ENCODE measurements at places on chromosomes 4 and X.

GRCh38 chrX:13473442-13474163 is 95.8 kb upstream of the EGFL6 start:
- no peak for DNase-seq

- no peak for DNase-seq
Measured at GRCh38 chrX:50577326-50577725, 106.7 kb upstream of the DGKK start.

GRCh38 chr4:33071535-33071934 is 2351.4 kb downstream of the PCDH7 start:
- no peak for DNase-seq

DNA sequence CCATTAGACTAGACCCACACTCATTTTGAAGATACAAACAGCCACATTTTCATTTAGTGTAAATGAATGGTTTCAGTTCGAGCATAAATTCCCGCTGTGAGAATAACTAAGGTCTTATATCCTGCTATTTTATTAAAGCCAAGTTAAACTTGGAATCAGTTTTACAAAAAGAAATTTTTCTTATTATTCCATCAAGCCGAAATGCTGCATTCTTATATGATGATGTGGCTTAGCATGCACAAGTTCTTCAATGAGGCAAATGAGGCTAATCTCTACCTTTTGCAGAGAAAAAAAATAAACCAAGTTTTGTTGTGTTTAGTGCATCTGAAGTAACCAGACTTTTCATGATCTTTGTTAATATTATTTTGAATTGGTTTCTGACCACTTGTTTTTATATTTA is 953.9 kb upstream of the PCDH10 start:
- no peak for DNase-seq

DNA sequence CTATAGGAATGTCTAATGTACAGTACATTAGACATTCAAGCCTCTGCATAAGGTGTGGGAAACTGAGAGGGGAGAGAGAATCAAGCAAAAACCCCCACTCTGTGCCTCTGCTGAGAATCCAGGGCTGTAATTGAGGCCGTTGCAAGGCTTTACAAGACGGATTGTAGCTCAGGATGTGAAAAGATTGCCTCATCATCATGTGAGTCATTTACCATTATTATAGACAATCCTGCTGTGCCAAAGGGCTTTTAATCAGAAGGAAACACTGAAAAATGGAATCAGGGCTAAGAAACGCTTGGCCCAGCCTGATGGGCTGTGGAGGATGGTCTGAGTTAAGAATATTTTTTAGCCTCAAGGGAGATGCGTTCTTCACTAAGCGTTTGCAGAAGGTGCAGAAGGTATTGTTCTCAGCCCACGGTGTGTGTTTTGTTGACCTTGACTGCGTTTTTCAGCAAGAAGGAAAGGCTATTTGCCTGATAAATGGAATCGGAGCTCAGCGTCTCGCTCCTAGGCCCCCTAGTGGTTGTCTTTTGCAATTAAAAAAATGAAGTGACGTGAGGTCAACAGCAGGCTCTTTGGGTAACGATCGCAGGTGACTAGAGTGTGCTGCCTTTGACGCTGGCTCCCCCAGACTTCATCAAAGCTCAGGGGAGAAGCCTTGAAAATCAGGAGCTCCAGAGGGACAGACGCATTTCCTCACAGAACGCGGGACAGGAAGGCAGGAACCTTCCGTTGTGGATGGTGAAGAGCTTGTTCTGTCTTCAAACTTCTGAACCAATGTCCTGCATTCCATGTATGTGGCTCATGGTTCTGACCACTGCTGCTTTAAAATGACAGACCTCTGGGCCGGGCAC is 18.1 kb upstream of the CHRNA9 start:
- peak; percentile 54 for DNase-seq

DNA sequence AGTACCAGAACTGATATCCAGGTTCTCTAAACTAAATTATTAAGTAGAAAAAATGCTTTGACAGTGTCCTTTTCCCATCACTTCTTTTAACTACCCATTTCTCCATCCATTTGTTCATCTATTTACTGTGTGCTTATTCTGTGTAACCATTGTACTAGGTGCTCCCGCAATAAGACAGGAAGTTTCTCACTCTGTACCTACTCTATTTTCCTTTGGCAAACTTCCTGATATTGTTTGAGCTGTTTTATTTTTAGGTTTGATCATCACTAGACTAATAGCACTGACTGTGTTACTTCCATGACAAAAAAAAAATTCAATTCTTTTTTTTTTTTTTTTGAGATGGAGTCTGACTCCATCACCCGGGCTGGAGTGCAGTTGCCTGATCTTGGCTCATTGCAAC is 102.5 kb upstream of the CASK start:
- no peak for DNase-seq

- DNase-seq: no peak
Measured at GRCh38 chr4:147360301-147360700, 120.6 kb upstream of the EDNRA start.

DNA sequence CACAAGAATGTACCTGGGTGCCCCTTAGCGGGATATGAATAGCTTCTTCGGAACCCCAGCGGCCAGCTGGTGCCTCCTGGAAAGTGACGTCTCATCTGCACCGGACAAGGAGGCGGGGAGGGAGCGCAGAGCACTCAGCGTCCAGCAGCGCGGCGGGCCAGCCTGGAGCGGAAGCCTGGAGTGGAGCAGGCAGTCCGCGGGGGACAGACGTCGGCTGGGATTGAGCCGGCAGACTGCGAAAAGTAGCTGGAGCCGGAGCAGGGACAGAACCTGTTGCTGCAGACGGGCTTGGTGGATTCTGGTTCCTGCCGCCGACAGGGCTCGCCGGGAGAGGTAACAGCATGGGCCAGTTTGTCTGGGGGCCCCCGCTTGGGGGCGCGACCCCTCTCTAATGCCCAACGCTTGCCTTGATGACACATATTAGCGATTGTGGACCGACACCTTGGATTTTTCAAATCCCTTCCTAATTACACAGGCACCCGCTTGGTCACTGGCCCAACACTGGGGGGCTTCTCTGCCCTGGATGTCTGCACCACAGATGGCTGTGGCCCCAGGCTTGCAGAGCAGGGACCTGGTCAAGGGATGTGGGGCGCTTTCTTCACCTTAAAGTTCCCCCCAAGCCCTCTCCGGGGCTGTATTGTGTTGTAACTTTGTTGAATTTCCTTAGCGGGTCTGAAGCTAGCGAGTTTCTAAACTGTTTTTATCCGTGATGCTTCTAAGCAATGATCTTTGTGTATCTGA is at the start of gene NPFFR2:
Gene NPFFR2 (plus strand): TSS at position 133 of the 741 bp plus-strand sequence. CDS start 96,592 bp downstream, outside the sequence.
- DNase-seq: no peak

- DNase-seq: no peak
Measured at GRCh38 chr4:152500275-152500674, 35.6 kb downstream of the FBXW7 start.

GRCh38 chr4:5478697-5479096 is 229.7 kb downstream of the EVC2 start:
- no peak for DNase-seq

DNA sequence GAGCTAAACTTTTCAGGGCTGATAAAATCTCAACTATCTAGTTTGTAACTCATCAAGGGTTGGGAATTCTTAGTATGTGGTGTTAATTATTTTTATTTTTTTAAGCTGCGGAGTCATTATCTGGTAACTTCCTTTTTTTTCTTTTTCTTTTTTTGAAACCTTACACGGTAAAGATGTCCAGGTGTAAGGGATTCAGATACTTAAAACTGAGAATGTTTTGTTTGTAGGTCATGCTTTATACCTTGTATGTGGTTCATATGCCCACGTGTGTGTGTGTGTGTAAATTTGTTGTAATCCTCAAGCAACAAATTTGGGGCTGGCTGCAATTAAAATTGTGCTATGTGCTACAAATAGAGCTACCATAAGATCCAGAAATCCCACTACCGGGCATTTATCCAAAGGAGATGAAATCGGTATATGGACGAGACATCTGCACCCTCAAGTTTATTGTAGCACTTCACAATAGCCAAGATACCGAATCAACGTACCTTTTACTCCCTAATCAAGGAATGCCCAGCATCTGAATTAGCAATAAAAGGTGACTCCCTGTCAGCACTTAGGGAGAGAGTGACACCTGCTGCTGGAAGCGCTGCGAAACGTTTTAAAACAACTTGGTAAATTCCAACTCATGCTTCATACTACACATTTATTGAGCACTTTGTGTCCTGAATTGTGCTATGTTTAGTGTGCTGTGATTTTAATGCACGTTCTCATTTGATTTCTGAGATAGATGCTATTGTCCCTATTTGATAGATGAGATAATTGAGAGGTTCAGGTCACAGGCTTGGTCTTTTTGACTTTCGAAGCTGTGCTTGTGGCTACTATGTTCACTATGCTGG is 16.1 kb downstream of the MSMO1 start:
- DNase-seq: no peak

DNA sequence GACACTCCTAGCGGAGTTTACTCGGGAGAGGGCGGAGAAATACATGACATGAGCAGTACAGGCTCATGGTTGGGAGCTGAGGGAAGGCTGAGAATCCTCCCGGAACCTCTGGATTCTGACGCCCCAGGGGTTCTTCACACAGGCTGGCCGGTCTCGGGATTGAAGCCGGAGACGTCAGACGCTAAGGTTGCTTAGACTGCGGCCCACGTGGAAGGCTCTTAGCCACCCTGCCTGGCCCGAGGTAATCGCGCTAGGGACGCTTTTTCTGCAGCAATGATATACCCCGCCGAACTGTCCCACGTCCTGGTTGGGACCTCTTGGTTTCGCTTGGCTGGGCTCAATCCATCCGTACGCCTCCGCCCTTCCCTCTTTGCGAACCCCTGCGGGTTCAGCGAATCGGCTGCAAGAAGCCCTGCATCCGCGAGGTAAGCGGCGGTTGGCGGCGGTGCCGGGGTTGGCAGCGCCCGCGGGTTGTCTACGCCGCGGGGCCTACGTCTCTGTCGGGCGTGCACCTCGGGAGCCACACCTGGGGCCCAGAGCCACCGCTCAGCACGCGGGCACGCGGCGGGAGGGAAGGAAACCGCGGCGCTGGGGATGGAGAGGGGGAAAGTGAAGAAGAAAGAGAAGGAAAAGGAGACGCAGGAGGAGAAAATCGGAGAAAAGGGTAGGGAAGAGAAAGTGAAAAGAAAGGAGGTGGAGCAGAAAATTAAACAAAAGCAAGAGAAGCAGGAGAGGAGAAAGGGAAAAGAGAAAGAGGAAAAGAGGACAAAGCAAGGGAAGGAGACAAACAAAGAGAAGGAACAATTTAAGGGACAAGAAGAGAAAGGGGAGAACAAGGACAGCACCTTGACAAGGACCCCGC is at the start of gene ARL9:
Gene ARL9 (plus strand): TSS at position 523 of the 862 bp plus-strand sequence. CDS start 72 bp downstream, at position 595.
- peak; percentile 23 for DNase-seq

DNA sequence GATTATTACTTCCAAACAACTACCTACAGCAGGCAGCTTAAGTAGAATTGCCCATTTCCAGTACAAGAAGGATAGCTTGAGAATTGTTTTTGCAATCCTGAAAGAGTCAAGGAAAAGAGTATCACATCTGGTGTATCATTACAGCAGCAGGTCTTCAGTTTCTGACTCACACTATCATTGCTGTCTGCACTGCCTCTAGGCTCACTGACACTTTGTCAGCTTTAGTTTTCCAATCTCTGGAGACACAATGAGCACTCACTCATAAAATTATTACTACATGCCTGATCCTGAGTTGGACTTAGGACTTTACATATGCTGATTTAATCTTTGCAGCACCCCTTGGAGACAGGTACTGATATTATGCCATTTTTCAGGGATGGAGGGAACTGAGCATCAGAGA is 244.6 kb upstream of the BOD1L1 start:
- no peak for DNase-seq

- DNase-seq: no peak
Measured at GRCh38 chr4:188619456-188620149, 480.4 kb downstream of the TRIML1 start.

- DNase-seq: no peak
Measured at GRCh38 chrX:101415180-101416145, 7.4 kb downstream of the HNRNPH2 start.

- peak; percentile 29 for DNase-seq
Measured at GRCh38 chrX:100409610-100410590, at the start of gene PCDH19. Gene PCDH19 (minus strand): TSS chrX:100410273. CDS start chrX:100408597, 1,676 bp downstream.

- DNase-seq: no peak
Measured at GRCh38 chr4:142497606-142498005, 348.5 kb downstream of the INPP4B start.

DNA sequence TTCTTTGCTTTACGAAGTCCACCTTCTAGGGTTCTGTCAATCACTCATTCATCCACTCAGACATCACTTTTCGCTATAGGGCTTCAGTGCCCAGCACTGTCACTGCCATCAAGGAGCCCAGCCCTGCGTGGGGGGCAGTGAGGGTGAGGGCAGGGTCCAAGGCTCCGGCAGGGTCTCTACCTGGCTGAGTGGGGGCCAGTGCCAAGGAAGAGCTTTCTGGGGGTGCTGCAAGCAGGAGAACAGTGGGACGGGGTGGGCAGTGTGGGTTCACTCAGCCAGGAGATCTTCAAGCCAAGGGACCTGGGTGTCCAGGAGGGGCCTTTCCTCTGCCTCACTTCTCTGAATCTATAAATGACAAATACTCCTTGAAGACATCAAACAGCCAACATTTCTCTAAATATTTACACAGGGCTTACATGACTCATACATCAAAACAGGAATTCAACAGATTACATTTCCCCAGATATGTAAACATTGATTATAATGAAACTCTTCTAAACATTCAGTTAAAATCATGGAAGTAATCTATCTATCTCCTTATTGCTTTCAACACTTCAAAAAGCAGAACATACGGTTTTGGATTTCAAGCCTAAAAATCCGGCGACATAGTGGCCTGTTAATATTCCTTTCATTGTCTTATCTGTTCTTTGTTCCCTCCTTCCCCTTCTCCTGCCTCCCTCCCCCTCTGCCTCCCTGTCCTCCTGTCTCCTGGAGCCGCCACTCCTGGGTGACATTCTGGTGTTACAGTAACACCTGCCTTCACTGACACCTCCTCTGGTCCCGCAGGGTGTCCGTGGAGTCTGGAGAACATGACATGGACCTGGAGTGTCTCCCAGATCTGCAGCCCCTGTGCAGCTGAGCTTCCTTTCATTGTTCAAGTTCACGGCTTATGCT is 94.4 kb upstream of the ADRA2C start:
- DNase-seq: no peak

DNA sequence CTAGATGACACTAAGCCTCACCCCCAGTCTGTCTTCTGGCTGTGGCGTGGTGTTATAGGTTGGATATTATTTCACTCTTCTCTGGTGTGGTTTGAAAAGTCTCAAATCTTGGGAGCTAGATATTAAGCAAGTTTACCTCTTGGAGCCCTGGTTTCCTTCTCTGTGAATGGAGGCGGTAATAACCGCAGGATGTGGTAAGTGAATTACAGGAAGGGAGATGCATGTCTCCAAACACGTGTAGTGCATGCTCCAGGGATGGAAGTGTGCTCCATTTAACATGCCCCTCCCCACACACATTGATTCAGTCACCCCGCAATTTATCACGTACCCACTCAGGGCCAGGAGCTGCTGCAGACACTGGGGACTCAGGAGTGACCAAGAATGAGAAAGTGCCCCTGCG is 4.9 kb downstream of the ZNF275 start:
- no peak for DNase-seq

DNA sequence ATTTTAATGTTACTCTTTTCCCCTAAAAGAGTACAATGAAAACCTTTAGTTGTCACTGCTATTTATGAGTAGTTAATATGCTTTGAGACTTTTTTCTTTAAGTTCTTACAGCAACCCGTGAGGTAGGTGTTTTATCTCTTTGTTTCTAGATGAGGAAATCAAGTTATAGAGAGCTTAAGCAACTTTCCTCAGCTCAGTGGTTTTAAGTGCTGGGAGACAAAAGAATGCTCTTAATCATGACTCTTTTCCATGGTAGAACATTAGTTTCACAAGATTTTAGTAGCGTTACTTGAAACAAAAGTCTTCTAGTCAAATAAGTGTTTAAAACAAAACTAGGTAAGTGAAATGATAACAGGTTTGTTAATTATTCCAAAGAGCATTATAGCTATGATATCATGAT is 354.7 kb upstream of the PITX2 start:
- DNase-seq: no peak

GRCh38 chrX:131763674-131764073 is 219.8 kb downstream of the OR13H1 start:
- peak; percentile 71 for DNase-seq

All from stimulated activated CD4-positive, alpha-beta T cell treated with anti-CD3 and anti-CD28 coated beads, Interleukin-12 subunit alpha, Interleukin-12 subunit beta, amount 100 ng/mL, for 48 hours (primary cell).